H54 (cell line): ENCODE measurements at places on chromosomes 7 and 10.

DNA sequence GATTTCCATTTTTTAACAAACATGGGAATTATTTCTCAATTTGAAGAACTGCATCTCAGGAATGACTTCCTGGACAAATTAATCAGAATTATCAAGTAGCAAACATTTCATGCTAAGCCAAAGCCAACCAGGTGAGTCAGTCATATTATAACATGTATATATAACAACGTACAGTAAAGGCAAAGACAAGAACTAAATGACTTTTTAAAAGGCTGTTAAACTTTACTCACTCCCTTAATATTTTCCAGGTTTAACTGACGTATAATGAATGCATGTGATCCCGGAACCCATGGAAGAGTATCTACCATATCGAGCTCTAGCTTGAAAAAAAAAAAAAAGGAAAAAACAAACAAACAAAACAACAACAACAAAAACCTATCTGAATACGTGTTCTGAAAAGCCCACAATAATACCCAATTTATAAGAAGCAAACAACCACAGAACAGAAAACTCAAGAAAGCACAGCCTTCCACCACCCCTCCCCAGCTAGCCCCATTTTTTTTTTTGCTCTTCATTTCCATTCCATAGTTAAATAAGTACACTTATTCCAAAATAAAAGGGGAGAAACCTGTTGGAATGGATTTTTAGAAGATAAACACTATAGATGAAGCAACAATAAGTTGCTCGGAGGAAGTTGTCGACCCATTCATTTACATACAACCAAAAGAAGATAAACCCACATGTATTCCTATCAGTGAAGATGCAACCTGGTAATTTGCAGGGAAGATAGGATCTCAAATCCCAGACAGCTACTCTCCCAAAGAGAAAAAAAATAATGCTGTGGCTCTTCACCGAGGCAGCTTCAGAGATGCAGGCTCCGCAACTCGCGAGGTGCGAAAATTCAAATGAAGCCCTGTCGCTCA lies 537 bp downstream of the NAPEPLD start:
- DNase-seq: no peak

DNA sequence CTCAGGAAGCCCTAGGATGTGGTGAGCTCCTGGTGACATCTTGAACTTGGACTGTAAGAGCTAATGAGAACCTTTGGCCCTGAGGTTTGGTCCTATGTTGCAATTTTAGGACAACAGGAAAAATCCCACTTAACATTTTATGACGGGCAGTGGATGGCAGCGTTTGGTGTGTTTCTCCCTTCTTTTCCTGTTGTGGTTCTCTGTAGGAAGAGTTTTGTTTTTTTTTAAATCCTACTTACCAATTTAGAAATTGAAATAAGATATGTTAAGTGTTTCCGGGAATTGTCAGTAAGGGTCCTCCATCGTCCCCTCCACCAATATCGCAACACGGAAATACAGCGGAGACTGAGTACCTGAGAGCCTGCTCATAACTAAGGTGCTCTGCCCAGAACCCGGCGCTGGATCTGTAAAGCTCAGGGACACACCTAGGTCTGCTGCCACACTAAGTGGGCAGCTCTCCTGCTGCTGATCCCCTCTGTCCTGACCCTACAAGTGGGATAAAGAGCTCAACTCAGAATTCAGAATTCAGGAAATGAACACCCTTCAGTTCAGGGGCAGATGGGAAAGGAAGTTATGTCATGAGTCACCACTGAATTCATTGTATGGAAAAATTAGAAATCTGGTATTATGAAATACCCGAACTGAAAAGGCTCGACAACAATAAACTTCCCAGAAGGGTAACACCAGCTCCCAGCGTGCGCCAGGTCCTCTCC lies 9.1 kb upstream of the PROSER2 start:
- no peak for DNase-seq

GRCh38 chr10:133274751-133275683 lies 1.7 kb downstream of the ADAM8 start:
- DNase-seq: no peak

GRCh38 chr10:124003871-124004662 lies 89.3 kb downstream of the CHST15 start:
- no peak for DNase-seq

GRCh38 chr10:89813546-89813945 lies 112.2 kb downstream of the KIF20B start:
- DNase-seq: no peak
